Right lung (tissue), 10 donors: ENCODE measurements at places on chromosomes 1 and 21.

GRCh38 chr1:76115171-76115570, 40.6 kb downstream of the ST6GALNAC3 start:
- no peak for DNase-seq

DNA sequence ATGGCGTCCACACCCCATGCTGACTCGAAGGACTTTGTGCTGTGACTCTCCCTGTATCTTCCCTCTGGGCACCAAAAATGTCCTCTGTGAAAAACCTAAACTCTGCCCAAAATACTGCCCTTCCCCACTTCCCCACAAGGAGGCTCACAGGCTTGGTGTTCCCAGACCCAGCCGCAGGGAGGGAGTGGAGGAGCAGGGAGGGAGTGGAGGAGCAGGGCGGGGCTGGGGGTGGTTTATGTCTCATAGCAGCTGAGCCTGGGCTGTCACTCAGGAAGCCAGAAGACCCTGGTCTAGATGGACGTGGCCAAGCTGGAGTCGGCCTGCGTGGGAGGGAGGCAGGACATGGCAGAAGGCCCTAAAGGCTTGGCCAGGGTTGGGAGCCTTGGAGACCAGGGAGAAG, 461.7 kb downstream of the PTPRU start:
- no peak for DNase-seq

GRCh38 chr1:9755441-9755995, 68.2 kb downstream of the CLSTN1 start:
- no peak for DNase-seq

- no peak for DNase-seq
Measured at GRCh38 chr1:201683397-201683796, 144.5 kb downstream of the NAV1 start.

DNA sequence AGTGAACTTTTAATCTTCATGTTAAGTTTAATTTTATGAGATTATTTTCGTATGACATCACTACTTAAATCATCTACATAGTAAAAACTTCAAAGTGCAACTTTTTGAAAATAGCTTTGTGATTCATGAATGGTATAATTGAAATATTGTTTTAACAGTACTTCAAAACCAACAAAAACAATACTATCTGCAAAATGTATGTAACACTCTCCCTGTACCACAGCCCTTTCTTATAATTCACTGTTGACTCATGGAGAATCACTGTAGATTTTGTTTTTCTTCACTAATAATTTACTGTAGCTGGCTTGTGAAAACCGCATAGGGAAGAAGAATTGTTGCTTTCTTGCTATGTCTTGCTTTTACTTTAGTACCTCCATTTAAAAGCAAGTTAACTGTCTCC, 301.4 kb upstream of the ADAMTS5 start:
- no peak for DNase-seq

- no peak for DNase-seq
Measured at GRCh38 chr1:38256072-38256471, 209.5 kb upstream of the POU3F1 start.

DNA sequence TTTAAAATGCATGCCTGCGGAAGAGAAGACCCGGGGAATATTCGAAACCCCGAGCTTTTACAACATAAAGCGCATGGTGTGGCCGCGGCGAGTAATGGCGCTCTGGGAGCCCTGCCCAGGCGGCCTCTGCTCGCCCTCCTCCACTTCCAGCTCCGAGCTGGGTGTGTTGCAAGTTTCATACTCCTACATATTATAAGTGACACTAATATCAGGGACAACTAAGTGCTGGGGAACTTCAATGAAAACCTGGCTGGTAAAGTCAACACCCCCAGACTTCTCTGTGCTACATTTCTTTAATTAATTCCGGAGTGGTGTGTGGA, 11.8 kb downstream of the SIM2 start:
- DNase-seq: no peak

GRCh38 chr1:15703562-15703961, 19.4 kb downstream of the PLEKHM2 start:
- DNase-seq: peak; percentile 69

DNA sequence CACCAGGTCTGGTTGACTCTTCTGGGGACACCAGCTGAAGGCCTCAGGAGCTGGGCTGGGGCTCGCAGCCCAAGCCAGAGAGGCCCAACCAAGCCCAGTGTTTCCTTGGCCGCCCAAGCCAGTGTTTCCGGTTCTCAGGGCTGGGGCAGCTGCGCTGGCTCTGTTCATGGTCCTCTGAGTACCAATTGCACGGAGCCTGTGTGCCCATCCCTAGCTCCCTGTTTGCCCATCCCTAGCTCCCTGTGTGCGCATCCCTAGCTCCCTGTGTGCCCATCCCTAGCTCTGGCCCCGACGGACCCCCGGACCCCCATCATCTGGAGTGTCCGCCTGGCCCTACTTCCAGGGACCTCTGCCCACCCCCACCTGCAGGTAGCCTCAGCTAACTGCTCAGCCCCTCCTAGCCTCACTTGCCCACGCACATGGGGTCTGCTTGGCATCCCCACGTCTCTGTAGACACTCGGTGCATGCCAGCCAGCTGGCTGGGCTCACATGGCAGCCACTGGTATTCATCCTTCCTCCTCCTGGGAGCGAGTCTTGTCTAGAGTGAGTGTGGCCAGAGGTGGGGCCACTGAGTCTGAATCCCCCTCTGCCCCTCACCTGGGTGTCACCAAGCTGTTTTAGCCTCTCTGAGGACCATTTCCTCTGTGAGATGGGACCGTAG, 64.0 kb downstream of the WNT9A start:
- no peak for DNase-seq

GRCh38 chr1:150979092-150980056, 2.7 kb upstream of the ANXA9 start:
- peak; percentile 89 for DNase-seq

- DNase-seq: no peak
Measured at GRCh38 chr21:43295066-43295958, 126.5 kb downstream of the CRYAA start.

GRCh38 chr1:8794605-8795004, 22.8 kb downstream of the RERE start:
- DNase-seq: no peak

GRCh38 chr1:53947172-53947907, 1.2 kb downstream of the LRRC42 start:
- no peak for DNase-seq

DNA sequence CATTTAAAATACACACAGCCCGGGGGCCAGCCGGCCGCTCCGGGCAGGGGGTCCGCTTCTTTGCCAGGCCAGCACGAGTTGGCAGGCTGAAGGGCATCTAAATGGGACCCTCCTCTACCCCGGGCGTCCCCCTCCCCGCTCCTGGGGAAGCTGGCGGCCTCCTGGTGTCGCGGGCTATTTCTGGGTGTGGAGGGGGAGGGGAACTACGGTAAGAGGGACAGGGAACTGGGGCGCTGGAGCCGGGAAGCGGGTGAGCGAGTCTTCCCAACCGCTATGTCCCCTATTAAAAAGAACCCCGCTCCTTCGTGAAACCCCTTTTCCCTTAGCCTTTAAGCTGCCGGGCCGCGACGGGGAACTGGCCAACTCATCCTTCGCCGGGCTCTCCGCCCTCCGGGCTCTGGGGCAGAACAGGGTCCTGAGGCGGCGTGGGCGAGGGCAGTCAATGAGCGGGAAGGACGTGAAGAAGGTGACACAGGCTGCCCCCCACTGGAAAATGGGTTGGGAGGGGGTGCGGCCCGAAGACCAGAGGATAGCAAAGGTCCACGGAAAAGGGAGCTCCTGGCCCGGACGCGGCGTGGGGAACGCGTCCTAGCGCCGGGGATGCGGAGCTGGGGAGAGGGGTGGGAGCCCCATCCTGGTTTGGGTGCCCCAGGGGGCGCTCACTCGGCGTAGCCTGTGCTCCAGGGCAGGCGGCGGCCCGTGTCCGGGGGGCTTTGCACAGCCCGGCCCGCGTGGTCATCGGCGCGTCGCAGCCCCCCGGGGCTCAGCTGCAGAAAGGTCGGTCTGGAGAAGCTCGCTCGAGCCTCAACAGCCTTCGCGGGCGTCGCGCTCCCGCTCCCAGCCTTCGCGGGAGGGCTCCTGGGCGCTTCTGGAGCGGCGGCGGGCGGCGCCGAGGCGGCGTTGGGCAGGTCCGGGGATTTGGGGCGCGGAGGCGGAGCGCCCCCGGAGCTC, 544 bp downstream of the PPM1J start:
- no peak for DNase-seq

GRCh38 chr1:188397521-188397920, 1568.8 kb downstream of the PLA2G4A start:
- DNase-seq: no peak

- no peak for DNase-seq
Measured at GRCh38 chr1:100001462-100001861, 31.7 kb downstream of the SLC35A3 start.

GRCh38 chr1:159473335-159473734, 33.8 kb downstream of the OR10J1 start:
- no peak for DNase-seq

GRCh38 chr1:91141858-91142257, 120.0 kb upstream of the ZNF644 start:
- DNase-seq: no peak

DNA sequence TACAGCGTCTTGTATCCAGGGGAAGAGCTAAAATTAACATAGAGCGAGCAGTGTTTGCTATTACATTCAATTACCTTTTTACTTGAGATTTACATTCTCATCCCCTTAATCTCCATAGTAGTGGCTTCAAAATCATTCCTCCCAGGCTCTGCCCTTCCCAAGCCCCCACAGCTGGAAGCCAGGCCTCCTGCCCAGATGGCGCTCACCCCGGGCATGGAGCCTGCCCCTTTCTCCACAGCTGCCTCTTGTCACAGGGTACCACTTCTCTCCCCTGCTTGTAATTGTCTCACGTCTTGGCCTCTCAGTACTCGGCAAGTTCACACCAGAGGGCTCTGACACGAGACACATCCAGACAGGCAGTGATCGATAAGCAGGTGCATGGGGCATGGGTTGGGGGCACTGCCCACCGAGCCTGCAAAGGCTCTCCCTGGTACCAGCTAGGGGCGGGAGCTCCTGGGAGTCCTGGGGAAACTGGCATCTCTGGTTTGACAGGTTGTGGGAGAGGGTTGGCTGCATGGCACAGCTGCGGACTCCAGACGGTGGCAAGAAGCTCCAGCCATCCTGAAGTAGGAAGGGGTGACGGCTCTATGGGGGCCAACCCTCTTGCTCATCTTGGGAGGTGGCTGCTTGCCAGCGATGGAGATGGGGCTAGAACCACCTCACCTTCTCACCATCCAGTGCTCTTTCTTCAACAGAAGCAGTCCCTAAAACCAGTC, 20.1 kb downstream of the CASZ1 start:
- DNase-seq: no peak

- no peak for DNase-seq
Measured at GRCh38 chr21:34838956-34839820, 170.4 kb downstream of the CLIC6 start.

DNA sequence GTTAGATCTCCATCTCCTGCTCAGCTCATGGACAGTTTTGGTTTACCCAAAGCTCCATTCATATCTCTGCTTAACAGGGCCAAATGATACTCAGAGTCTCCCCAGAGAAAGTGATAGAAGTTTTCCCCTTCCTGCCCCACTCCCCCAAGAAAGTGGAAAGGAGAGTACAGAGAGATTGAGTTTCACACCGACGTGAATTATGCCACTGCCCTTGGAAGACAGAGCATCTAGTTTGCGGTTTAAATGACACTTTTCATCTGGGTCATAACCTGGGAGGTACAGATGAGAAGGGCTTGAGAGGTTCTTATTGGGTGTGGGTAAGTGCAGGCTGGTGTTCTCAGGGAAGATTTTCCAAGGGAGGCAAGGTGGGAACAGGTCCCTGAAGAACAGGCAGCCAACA, 6.9 kb upstream of the ZNF362 start:
- DNase-seq: no peak

GRCh38 chr21:45304945-45305344, 17.2 kb upstream of the POFUT2 start:
- DNase-seq: no peak

GRCh38 chr1:172946814-172947507, 103.8 kb downstream of the TNFSF18 start:
- no peak for DNase-seq

- DNase-seq: no peak
Measured at GRCh38 chr1:69833536-69833935, 265.8 kb downstream of the LRRC7 start.

- DNase-seq: no peak
Measured at GRCh38 chr1:55378582-55378981, 163.4 kb upstream of the USP24 start.
